ENCODE measurements at places on chromosomes 2 and 18. TPM values are rescaled to one million over a fixed set of nuclear protein-coding genes. Genes with fewer than 3 reads are reported as not detected.

The FOXI3 gene
- total RNA-seq, result not detected

The ESPNL gene
- 0.14 TPM for total RNA-seq

The RGPD8 gene
- 7.4 TPM for total RNA-seq

The PLB1 gene
- total RNA-seq, result 2.0 TPM

The ZSWIM2 gene
- total RNA-seq, result not detected

The HOXD3 gene
- total RNA-seq, result not detected

The PTCD3 gene
- total RNA-seq, result 143 TPM

The PTH2R gene
- 0.11 TPM for total RNA-seq

The SDC1 gene
- 0.14 TPM for total RNA-seq

The CIB4 gene
- not detected for total RNA-seq

The EIF2AK3 gene
- 25.3 TPM for total RNA-seq

The GYPC gene
- total RNA-seq, result 149 TPM

The ALK gene
- not detected for total RNA-seq

The SLC14A1 gene
- total RNA-seq, result 2.4 TPM

The SLC9A4 gene
- 0.11 TPM for total RNA-seq

The SLC23A3 gene
- total RNA-seq, result 2.1 TPM

The TCF7L1 gene
- not detected for total RNA-seq

The SPHKAP gene
- total RNA-seq, result not detected

The PXDN gene
- total RNA-seq, result 1.5 TPM

The POTEJ gene
- not detected for total RNA-seq

The LHCGR gene
- not detected for total RNA-seq

The SCYGR3 gene
- not detected for total RNA-seq

The UXS1 gene
- 67.7 TPM for total RNA-seq

The MOGAT1 gene
- total RNA-seq, result not detected

The SLC39A10 gene
- total RNA-seq, result 47.1 TPM

The DUSP28 gene
- total RNA-seq, result 9.6 TPM

The BMP10 gene
- 0.09 TPM for total RNA-seq

The FMNL2 gene
- 1.2 TPM for total RNA-seq
